ENCODE measurements at places on chromosomes 2 and 18.

DNA sequence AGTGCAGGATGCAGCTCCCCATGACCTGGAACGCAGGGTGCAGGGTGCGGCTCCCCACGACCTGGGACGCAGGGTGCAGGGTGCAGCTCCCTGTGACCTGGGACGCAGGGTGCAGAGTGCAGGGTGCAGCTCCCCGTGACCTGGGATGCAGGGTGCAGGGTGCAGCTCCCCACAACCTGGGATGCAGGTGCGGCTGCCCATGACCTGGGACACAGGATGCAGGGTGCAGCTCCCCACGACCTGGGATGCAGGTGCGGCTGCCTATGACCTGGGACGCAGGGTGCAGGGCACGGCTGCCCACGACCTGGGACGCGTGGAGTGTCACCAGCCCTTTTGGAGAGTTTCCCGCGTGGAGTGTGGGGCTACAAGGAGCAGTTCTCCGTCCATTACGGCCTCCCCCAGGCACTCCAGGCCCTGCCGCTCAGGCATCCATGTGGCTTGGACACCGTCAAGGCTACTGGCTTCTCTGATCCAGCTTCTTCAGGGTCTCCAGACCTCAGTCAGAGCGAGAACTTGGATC is 38.7 kb downstream of the PXDN start:
- no peak for DNase-seq

GRCh38 chr18:37452682-37453385 is 112.8 kb downstream of the CELF4 start:
- DNase-seq = no peak

GRCh38 chr2:166179201-166179600 is 51.4 kb upstream of the SCN1A start:
- no peak for DNase-seq

- DNase-seq = no peak
Observed at GRCh38 chr18:37574113-37574512, 8.5 kb upstream of the CELF4 start.

GRCh38 chr2:27636766-27637165 is 7.9 kb downstream of the GPN1 start:
- DNase-seq = no peak

DNA sequence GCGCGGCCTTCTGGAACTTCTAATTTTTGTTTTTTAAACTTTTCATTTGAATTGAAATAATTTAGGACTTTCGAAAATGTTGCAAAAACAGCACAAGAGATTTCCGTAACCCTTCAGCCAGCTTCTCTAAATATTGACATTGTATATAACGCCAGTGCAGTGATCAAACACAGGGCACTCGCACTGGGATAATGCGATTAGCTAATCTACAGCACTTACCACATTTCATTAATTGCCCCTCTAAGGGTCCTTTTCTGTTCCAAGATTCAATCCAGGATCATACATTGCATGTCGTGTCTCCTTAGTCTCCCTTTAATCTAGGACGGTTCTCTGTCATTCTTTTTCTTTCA is 343 bp upstream of the CD302 start:
- DNase-seq = no peak

- DNase-seq = no peak
Observed at GRCh38 chr2:197952540-197953202, 148.3 kb downstream of the PLCL1 start.

DNA sequence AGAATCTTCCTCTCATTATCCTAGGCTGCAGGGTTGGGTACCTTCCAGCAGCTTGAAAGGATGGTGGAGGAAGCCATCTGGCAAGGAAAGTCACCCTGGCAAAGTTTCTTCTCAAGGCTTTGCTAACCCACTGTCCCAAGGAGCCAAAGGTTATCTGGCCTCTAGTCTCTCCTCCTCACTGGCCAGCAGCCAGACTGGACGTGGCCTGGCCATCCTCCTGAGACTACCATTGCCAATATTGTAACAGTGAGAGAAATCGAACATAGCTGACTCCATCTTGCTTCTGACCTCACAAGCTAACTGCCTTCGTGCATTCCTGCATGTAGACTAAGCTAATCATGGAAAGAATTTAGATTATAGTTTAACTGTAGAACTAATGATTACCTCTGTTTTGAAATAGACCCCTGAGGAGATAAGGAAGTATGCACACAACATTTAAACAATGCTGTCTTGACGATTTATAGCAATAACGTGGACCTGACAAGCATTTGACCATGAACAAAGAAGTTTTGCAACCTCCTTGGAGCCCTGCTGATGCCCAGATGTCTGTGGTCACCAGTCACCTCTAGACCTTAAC is 7.8 kb upstream of the ANXA4 start:
- DNase-seq = no peak

DNA sequence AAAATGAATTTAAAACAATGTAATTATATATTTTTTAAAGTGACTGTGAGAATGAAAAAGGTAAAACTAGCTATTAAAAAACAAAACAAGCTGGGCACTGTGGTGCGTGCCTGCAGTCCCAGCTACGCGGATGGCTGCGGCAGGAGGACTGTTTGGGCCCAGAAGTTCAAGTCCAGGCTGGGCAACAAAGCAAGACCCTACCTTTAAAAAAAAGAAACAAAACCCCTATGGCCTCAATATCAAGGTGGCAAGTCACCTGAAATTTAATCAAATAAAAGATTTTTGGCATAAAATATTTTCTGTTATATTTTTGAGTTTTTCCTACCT is 46.9 kb upstream of the STRN start:
- no peak for DNase-seq

GRCh38 chr2:117273009-117273671 is 541.4 kb upstream of the DDX18 start:
- DNase-seq = no peak

DNA sequence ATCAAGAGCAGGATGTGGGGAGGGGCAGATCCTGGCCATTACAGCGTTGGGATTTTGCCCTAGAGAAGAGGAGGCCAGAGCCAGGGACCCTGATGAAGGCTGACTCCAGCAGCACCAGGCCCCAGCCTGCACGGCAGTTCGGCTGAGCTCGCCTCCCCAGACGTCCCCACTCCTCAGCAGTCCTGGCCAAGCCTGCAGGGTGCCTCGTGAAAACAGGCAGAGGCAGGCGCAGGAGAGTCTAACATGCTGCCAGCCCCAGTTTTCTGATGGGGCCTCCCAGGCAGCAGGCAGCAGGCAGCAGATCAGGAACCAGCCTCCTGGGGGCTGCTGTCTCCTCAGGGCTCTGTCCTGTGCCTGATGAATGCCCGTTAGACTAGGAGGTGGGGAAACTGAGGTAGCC is 19.7 kb upstream of the GLI2 start:
- no peak for DNase-seq

DNA sequence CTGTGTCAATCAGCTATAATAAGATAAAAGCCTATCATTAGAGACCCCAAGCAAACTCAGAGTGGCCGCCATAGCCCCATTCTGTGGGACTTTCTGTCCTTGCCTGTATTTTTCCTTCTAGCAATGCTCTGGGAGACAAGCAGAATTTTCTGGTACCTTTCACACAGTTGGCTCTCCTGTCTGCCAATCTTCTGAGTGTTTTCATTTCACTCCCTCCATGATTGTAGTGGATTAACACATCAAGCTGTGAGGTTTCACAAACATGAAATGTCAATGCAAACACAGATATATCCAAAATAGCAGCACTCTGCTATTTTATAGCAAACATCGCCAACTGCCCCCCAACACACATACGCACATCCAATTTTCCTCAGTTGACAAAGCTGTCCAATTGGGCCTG is 64.9 kb downstream of the C1D start:
- DNase-seq = no peak

- DNase-seq = no peak
Observed at GRCh38 chr2:98372121-98372520, 25.9 kb downstream of the CNGA3 start.

GRCh38 chr18:47413327-47413726 is 161.9 kb upstream of the SKOR2 start:
- no peak for DNase-seq

- no peak for DNase-seq
Observed at GRCh38 chr2:8528863-8529262, 153.0 kb upstream of the ID2 start.

DNA sequence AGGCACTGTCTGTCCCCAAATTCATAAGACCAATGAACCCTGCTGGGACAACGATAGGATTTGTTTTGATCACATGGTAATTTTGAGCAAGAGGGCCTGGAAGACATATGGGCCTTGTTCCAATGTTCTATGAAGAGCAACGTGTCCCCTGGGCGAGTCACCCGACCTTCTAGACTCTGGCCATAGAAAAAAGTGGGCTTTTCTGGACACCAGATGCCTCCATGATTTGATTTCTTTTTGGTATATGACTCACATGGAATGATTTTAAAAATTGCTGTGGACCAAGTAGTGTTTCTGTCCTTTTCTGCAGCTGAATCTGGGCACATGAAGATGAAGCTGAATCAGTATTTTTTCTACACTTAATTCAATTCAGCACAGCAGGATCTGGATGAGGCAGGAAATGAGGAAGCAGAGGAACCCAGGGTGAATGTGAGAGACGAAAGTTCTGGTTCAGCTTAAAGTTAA is 104.9 kb downstream of the CDC42EP3 start:
- DNase-seq = no peak

DNA sequence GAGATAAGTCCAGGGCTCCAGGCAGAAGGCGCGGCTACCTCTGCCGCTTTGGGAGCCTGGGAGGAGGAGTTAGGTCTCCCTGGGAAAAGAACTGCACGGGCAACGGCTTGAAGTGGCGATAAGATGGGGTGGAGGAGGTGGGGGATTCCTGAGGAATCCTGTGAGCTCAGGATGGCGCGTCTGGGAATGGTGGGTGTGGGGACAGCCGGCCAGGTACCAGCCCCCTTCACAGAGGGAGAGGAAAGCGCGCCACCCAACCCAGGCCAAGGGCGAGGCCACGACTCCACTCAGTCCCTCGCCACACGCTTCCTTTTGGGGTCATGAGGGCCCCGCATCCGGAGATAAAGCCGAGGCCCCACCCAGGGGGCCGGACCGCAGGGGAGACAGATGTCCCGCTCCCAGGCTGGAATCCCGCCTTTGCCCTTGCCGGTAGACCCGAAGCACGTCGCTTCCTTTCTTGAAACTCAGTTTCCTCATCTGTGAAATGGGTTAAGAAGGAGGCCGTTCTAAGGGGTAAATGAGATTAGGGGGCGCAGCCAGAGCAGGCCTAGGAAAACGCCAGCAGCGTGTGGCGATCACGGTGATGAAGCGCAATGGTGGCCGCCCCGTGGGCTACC is 1.7 kb upstream of the CTDSP1 start:
- DNase-seq = no peak
